ENCODE measurements at places on chromosomes 12 and 14. TPM values are rescaled to one million over a fixed set of nuclear protein-coding genes. Genes with fewer than 3 reads are reported as not detected.

- DNase-seq, result no peak
Measured at GRCh38 chr14:37203423-37203822, 5.7 kb downstream of the MIPOL1 start.

DNA sequence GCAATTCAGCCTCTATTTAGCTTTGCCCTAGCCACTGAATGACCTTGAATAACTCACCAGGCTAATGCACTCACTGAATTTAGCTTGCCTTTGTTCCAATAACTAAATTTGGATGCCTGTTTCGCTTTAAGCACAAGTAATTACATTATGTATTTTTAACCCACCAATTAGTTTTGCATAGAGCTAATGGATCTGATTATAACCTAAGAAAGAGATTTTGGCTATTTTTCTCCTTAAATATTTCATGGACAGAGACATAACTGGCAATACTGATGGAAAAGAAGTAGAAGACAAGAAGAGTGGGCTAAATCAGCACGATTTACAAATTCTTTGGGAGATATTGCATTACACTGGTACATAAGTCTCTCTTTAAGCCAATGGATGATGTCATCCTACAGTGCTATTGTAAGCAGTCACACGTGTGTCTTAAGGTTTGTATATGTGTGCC lies 85.7 kb downstream of the AKAP6 start:
- DNase-seq, result no peak

Gene KRT78
- total RNA-seq, result not detected

- no peak for DNase-seq
Measured at GRCh38 chr12:30546121-30546520, 149.5 kb downstream of the IPO8 start.

GRCh38 chr14:44449680-44450079 lies 57.4 kb downstream of the FSCB start:
- DNase-seq, result no peak

DNA sequence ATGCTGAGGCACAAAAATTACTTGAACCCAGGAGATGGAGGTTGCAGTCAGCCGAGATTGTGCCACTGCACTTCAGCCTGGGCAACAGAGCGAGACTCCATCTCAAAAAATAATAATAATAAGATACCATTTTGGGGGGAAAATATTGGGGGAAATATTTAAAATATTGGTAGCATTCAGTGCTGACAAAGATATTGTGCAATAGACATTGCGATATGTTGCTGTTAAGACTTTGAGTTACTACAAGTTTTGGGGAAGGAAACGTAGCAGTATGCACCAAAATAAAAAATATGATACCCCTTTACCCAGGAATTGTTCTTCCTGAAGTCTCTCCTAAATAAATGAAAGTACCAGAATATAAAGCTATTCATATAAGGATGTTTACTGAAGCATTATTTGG lies 37.7 kb upstream of the MYBPC1 start:
- DNase-seq, result no peak

DNA sequence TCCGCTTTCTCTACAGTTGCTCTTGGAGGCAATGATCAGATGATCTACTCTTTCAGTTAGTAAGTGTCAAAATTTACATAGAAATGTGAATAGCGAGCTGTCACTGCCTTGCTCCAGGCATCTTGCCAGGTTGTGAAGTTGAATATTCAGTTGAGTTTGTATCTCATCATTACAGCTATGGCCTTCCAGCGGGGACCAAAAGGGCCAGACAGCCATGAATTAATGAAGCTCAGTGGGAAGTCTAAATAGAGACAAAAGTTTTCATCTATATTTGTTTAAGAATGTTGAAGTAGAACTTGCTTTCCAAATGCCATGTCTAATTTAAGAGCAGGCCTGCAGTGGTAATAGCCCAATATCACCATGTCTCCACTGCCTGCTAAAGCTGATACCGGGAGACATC lies 387.8 kb downstream of the FLRT2 start:
- no peak for DNase-seq

Gene ARF3
- 112 TPM for total RNA-seq

GRCh38 chr12:32507942-32508320 lies 108.6 kb downstream of the FGD4 start:
- DNase-seq, result no peak
